AG09309 (cell line): ENCODE measurements at places on chromosomes 11 and 22.

GRCh38 chr11:61787928-61788491 is 4.4 kb downstream of the TMEM258 start:
- no peak for DNase-seq

- DNase-seq = no peak
Measured at GRCh38 chr11:10673501-10674062, 20.0 kb downstream of the IRAG1 start.

- DNase-seq = no peak
Measured at GRCh38 chr22:24207264-24208011, 26.2 kb downstream of the SUSD2 start.

DNA sequence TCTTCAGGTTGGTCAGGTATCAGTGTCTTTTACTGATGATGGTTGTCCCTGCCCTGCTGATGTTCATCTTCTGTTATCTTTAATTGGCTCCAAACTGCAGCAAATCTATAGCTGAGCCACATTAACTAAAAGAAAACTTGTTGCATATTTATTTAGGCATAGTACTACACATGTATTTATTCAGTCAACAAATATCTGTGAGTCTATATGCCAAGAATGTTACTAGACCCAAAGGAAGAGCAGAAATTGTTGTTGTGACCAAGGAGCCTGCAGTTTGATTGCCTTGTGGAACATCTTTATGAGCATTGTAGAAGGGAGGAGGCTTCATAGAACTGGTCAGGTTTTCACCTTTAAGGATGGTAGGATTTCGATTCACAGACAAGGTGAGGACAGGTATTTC is 10.1 kb downstream of the BMAL1 start:
- no peak for DNase-seq

GRCh38 chr11:40380835-40381234 is 1078.6 kb downstream of the LRRC4C start:
- DNase-seq = no peak

DNA sequence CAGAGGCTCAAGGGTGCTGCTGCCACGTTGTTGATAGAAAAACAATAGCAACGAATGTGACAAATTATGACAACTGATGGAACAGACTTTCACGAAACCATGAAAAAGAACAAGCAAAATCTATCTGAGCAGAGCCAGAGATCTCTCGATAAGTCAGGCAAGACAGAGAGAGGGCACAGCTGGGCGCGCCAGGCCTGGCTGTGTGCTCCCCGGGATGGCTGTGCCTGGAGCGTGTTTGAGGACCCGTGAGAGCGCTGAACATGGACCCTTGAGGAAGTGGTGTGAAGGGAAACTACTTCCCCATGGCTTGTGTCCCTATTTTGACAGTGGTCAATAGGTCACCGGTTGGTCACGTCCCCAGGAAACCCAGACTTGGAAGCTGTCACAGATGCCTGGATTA is 83.1 kb upstream of the FGF3 start:
- DNase-seq = no peak

DNA sequence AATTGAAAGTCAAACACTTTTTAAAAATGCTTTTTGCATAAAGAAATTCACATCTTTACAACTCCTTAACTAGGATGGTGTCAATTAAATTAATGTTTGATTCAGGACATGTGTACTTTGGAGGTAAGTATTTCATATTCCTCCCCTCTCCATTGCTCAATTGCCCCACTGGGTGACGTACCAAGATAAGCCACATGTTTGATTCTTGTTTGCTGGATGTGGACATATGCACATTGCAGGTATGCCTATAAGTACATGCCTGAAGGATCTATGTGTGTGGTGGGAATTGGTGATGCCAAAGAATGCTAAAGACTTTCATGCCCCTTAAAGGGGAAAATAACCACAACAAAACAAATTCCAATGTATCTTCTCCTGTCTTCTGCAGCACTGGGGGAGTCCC is 5.8 kb downstream of the CD44 start:
- no peak for DNase-seq
